ENCODE measurements at places on chromosomes 2 and 18.

- DNase-seq = no peak
Measured at GRCh38 chr2:16199882-16200553, 259.7 kb downstream of the MYCN start.

- DNase-seq = no peak
Measured at GRCh38 chr18:8424481-8424880, 184.8 kb upstream of the RAB12 start.

DNA sequence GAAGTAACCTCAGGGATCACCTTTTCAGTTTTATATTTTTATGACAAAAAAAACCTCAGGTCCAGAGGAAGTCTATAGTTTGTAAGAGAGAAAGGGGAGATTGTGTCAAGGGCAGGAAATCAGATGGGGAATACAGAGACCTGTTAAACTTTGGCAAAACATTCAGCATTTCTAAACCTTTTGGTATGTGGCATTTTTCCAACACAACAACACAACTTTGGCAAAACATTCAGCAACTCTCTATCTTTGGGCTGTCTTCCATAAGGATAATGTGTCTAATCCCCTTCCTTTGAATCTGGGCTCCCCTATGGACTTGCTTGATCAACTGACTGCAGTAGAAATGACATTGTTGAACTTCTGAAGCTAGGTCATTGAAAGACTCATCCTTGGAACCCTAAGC lies 220.6 kb upstream of the CCDC68 start:
- DNase-seq = no peak

DNA sequence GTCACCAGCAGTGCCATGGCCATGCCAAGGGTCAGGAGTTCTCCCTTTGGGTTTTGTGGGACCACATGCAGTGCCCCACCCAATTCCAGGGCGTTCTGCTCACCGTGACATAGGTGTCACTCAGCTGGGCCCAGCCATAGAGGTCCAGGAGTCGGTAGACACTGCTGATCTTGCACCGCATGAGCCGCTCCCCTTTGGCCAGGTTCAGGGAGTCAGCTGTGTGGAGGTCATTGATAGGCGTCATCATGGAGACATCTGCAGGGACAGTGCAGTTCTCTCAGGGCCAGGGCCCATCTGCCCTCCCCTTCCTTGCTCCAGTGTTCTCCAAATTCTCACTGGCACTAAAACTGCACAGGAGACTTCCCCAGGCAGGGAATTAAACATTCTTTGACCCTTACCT lies 71.9 kb downstream of the ADD2 start:
- no peak for DNase-seq

DNA sequence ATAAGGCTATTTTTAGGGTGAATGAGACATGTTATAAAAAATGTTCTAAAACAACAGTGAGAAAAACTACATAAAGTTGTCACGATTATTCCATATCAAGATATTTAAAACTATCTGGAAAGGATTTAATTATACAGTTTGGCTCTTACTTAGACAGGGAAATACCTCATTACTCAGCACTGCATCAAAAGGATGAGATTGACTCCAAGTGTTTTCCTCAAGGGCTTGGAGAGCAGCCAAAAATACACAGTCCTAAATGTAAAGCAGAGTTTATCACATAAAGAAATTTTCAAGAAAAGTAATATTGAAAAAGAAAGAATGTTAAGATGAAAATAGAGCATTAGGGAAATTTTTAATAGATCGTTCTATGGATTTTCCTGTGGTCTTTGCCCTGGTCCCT lies 285.5 kb upstream of the NETO1 start:
- no peak for DNase-seq

DNA sequence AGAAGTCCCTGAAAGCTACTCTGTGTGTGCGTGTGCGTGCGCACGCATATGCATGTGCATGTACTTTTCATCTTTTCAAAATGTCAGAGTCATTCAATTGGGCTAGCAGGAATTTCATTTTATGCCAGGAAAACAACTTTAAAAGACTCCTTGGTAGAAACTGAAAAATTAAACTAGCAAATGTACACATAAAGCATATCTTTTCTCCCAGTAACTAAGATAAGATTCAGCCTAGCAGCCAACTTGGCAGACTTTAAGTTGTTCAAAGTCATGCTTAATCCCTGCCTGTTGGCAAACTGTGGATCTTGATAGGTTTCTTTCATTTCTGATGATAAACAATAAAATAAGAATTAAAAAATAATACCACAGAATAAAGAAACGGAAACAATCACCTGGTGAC lies 1129.1 kb downstream of the LRP1B start:
- no peak for DNase-seq

- peak; percentile 54 for DNase-seq
Measured at GRCh38 chr18:25883091-25883490, 207.3 kb downstream of the SS18 start.

DNA sequence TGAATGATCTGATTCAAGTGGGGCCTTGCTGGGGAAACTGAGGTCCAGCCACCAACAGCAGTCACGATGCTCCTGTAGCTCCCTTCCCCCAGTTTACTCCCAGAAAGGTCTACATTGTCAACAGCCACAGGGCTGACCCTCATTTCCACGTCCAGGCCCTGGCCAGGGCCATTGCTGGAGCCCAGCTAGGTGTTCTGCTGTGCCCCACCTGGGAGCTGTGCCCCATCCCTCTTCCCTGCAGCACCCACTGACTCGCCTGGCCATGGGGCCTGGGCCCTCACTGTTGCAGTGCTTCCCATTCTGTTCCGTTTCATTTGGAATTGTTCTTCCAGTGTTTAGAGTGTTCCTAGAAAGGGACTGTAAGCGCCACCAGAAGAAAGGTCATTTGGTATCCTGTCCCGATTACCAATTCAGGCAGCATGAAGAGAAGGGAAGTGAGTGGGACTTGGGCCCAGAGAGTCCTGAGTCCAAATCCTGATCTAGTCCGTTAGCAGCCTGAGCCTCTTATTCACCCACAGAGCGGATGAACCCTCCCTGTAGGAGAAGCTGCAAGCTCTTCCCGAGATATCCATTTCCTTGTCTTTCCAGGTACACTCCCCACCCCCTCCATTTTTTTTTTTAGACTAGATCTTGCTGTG lies 73.1 kb upstream of the HPCAL1 start:
- no peak for DNase-seq

GRCh38 chr18:4455113-4455811 lies at the start of gene DLGAP1:
Gene DLGAP1 (minus strand): TSS chr18:4455307.
- DNase-seq = peak; percentile 31

DNA sequence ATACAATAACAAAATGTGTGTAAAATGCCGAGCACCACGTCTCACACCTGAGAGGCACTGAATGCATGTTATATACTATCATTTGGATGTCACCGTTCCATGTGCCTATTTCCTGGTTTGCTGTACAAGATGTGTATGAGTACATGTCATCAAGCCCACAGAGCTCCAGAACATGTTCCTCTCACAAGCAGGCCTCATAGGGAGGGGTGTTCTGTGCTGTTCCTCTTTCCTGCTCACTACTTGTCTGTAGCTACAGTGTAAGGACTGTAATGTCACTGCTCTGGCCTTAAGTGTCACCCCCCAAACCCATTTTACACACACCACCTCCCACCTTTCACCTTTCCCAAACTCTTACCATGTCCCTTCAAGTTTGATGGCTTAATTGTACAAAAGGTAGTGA lies 1.8 kb downstream of the AFF3 start:
- no peak for DNase-seq

- DNase-seq = no peak
Measured at GRCh38 chr18:25743646-25744151, 346.7 kb downstream of the SS18 start.

GRCh38 chr2:58921676-58922075 lies 680.6 kb upstream of the FANCL start:
- DNase-seq = no peak

GRCh38 chr18:48663931-48664847 lies 125.4 kb downstream of the CTIF start:
- no peak for DNase-seq

DNA sequence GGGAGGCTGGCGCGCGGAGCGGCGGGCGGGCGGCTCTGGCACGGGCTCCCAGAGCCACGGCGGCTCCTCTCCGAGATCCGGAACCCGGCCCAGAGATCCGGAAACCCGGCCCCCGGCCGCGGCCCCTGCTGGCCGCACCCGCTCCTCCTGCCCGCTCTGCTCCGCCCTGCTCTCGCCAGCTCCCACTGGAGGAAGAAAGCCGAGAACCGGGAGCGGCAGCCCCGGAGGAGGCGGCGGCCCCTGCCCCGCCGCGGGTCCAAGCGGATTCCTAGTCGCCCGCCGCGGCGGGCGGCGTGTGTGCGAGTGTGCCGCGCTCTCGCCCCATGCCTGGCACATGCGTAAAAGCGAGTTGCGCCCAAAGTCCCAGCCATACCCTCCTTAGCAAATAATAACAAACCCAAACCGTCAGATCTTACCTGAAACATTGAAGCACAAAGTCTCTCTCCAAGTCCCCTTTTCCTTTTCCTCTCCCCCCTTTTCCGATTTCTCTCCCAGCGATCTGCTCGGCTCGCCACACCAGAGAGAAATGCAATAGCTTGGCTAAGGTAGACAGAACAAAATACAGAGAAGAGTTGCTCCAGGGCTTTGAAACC lies 108.7 kb upstream of the KCTD1 start:
- DNase-seq = no peak

DNA sequence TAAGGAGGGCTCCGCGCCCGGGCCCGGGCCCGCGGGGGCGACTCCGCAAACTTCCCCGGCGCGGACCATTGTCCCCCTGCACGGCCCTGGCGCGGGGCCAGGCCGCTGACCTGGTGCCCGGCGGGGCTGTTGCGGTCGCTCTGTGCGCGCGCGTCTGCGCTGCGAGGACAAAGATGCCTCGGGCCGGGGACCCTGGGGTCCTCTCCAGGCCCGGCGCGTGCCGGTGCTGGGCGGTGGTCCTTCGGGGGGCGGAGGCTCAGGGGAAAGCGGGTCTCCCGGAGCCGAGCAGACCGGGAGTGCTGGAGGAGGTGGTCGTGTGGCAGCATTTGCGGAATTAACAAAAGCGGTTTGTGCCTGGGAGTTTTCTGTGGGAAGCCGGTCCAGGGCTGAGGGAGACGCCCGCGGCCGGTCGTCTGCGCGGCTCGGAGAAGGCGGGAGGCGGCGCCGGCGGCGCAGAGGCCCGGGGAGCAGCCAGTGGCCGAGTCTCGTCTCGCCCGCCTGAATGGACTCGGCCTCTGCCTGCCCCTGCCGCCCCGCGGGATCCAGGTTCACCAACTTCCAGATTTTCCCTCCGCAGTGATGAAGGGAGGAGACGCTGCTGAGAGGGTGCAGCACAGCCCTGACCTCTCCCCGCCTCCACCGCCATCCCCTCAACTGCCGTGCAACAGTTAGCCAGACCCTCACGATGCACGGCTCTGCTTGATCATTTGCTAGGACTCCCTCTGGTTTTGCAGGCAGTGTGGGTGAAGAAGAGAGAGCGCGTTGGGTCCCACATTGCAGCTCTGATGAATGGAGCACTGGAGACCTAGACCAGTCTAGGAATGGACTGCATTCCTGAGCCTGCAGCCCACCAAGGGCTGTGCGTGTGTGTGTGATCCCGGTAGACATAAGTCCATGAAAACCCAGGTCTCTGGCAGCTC lies 705 bp downstream of the EFR3B start:
- DNase-seq = no peak

DNA sequence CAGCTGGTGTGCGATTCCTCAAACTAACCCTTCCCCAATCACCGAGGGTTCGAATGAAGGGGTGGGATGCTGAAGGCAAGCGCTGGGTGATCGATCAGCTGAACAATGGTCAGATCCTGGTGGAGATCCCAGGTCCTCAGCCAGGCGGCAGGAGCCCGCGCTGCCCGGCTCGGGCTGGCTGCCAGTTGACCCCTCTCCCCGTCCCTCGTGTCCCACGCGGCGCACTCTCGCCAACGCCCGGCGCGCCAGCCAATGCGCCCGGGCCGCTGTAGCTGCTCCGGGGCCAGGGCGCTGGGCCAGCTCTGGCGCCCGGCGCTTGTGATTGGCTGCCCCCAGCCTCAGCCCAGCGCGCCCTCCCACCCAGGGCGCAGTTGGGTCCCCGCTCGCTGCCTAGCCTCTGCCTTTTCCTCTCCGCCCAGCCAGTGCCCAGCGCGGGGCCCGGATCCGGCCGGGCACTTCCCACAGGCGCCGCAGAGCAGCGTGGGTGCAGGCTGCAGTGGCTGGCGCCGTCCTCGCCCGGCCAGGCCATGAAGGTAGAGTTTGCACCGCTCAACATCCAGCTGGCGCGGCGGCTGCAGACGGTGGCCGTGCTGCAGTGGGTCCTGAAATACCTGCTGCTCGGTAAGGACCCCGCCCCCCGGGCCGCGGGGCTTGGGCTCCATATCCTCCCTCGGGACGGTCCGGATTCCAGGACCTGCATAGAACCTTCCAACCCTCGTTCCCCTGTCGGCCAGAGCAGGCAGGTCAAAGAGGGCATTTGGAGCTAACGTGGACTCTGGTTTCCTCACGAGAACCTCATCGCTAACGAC lies at the start of gene MOGAT1:
Gene MOGAT1, plus strand, starts transcription at position 400 of the 809 bp plus-strand sequence. Its CDS starts 128 bp downstream, at position 528.
- DNase-seq = no peak

DNA sequence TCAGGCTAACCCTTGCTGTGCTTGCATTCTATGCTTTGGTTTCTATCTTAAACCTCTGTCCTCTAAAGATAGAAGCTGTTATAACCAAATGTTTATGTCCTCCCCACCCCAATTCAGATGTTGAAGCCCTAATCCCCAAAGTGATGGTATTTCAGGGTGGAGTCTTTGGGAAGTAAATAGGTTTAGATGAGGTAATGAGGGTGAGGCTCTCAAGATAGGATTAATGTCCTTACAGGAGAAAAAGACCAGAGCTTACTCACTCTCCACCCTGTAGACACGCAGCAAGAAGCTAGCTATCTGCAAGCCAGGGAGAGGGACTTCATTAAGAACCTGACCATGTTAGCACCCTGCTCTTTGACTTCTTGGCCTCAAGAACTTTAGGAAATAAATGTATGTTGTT lies 362.5 kb downstream of the ERBB4 start:
- peak; percentile 10 for DNase-seq

- DNase-seq = no peak
Measured at GRCh38 chr2:187424146-187424545, 23.9 kb downstream of the CALCRL start.

- DNase-seq = no peak
Measured at GRCh38 chr2:170227507-170227947, 49.6 kb downstream of the MYO3B start.

- DNase-seq = no peak
Measured at GRCh38 chr2:208638059-208638458, 231.5 kb downstream of the PTH2R start.

DNA sequence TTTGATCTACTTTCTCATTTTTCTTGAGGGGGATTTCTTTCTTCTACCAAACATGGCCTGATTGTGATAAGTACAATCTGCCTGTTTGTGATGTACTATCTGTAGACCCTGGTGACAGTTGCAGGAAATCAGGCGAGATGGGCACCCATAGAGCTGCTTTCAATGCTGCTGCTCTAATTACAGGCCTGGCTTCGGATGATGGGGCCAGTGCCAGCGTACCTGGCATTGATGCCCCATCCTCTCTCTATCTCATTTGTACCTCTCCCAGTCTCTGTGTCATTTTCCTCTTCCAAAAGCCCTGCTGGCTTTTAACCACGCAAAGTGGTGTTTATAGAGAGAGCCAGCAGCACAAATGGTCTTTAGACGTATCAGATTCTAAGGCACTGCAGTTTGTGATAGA lies 69.9 kb downstream of the KCTD18 start:
- DNase-seq = no peak

DNA sequence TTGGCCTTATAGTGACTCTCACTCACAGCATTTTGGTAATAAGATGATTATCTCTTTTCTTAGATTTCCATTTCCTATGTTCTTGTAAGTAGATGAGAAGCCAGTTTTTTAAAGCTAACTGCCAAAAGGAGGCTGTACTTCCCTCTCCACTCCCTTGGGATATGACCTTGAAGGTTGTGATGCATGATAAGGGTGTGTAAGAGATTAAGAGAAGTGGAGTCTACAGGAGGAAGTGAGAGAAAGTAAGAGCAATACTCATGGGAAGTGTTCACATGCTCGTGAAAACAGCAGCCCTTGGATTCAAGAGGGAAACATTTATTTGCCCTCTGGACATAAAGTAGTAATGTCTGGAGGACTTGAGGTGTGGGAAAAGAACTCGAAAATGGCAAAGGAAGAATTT lies 171.5 kb downstream of the EVA1A start:
- DNase-seq = no peak

Measured in NCI-H524 treated with DMSO at 0.1 percent for 48 hours (cell line).